NCI-H446 (cell line): ENCODE measurements at places on chromosomes 11 and 22.

GRCh38 chr22:46739094-46739870 lies 1.2 kb upstream of the CERK start:
- no peak for DNase-seq

- DNase-seq, result peak; percentile 95
Measured at GRCh38 chr11:12331239-12331874, 46.0 kb upstream of the PARVA start.

GRCh38 chr22:37497062-37497599 lies 10.9 kb upstream of the MFNG start:
- no peak for DNase-seq

DNA sequence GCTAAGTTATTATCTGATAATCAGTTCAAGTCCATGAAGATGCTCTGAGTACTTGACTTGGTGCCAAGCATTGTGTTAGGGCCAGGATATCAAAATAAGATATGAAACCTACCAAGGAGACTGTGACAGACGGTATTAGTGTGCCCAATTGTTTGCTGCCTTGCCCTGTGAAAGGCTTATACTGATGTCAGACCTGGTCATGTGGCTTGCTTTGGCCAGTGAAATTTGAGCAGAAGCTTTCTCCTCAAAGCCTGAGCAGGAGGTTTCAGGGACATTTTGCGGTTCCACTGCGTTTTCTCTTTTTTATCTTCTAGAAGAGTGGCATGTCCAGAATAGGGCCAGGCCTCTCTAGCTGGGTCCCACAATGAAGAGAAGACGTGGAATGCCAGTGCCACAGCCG lies 15.8 kb upstream of the PKNOX2 start:
- no peak for DNase-seq

- no peak for DNase-seq
Measured at GRCh38 chr22:25797498-25798290, 55.7 kb downstream of the MYO18B start.

GRCh38 chr11:44028816-44029506 lies 18.8 kb upstream of the ACCSL start:
- DNase-seq, result no peak

GRCh38 chr22:35020517-35020916 lies 45.4 kb upstream of the ISX start:
- no peak for DNase-seq

- no peak for DNase-seq
Measured at GRCh38 chr11:13841393-13841792, 121.1 kb upstream of the SPON1 start.

DNA sequence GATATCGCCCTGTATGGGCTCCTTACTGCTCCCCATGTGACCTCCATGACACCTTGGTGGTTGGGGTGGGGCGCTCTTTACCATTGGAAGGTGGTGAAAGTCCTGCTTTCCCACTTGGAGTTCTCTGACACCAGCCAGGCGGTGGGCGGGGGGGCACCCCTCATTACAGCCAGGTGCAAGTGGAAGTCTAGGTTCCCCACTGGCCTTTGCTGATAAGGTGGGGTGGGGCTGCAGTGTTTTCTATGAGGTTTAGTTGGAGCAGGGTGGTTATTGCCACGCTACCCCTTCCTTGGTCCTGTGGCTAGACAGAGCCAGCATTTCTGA lies 5.5 kb upstream of the SLC37A2 start:
- no peak for DNase-seq

- no peak for DNase-seq
Measured at GRCh38 chr11:6617315-6617781, 1.9 kb downstream of the TPP1 start.

DNA sequence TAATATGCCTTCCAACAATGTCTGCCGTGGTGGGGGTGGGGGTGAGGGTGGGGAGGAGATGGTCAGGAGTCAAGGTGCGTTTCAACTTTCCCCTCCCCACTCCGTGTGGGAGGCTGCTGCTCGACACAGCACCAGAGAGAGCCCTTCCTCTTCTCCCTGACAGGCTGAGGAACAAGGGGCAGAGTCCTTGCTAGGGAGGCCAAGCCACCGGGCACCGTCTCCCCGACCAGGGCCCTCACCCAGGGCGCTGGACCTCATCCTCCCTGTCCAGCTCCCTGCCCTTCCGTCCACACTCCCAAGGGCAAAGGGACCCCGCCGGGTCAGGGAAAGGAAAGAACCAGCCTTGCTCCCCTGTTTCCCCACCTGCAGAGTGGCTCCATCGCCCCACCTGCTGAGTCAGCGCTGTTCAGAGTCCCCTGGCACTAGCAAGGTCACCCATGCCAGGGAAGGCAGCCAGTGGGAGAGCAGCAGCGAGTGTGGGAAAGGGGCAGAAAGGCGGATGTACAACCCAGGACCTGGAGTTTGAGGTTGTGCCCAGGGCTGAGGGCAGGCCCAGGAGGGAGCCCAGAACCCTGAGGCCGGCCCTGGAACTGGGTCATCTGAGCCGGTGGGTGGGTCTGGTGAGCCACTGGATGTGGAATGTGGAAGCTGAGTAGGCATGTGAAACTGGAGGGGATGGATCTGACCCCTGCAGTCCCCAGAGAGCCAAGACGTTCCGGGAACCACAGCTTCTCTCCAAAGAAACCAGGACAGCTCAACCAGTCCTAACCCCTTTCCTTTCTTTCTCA lies 47.2 kb downstream of the BUD13 start:
- no peak for DNase-seq

DNA sequence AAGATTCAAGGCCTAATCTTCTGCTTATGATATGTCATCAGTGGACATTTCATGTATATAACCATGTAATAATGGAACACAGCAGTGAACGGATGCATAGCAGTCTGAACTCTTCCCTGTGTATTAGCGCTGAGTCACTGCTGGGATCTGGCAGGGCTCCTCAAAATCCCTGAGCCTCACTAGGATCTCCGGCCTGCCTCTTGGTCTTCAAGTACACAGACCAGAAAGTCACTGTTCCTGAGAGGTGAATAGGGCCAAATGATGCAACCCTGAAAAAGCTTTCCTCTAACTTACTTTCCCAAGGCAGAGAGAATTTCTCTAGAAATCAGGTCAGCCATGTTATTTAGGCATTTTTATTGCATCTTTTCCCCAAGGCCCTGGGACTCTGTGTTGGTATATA lies 35.0 kb downstream of the POU2AF1 start:
- DNase-seq, result peak; percentile 46

DNA sequence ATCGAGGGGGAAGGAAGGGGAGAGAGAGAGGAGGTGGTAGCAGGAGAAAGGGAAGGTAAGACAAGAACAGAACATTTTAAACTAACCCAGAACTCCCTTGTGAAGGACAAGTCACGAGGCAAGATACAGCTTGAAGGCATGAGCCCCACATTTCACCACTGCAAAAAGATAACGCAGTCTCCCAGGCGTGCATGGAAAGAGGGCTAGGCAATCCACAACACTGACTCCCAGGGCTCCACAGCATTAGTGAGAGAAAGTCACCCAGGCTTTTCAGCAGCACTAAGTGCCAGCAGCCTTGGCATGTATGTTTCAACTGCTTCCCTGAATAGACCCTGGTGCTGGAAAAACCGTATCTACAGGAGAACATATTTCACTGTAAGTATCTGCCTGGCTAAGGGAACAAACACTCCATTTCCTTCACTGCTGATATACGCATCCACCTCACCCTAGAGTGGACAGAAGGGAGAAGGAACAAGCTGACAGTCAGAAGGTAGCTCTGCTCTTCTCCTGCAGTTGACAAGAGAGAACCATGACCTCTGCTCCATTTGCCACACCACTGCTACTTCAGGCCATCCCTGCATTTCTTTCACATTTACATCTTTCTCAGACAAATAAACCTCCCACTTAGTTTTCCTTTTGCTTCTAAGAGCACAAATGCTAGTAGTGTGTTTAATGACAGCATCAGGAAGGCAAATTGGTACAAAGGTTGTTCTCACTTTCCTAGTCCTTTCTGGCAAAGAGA lies 87.9 kb downstream of the AMBRA1 start:
- DNase-seq, result no peak

DNA sequence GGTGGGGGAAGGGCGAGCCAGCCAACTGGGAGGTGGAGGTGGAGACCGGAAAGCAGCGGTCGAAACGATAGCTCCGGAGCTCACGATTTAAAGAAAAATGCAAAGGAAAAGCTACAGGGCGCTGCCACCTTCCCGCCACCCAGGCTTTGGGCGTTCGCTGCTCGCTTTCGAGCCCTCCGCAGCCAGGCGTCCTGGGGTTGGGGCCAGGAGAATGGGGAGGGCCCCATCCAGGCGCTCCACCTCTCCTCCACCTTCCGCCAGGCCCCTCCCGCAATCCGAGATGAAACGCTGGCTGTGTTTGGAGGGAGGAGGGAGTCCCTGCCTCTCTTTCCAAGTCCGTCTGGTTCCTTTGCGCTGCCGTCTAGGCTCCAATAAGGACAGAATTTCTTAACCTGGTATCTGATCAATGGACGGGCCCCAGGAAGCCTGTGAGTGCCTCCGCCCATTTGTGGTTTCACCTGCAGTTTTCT lies 483 bp upstream of the ABTB2 start:
- peak; percentile 91 for DNase-seq

DNA sequence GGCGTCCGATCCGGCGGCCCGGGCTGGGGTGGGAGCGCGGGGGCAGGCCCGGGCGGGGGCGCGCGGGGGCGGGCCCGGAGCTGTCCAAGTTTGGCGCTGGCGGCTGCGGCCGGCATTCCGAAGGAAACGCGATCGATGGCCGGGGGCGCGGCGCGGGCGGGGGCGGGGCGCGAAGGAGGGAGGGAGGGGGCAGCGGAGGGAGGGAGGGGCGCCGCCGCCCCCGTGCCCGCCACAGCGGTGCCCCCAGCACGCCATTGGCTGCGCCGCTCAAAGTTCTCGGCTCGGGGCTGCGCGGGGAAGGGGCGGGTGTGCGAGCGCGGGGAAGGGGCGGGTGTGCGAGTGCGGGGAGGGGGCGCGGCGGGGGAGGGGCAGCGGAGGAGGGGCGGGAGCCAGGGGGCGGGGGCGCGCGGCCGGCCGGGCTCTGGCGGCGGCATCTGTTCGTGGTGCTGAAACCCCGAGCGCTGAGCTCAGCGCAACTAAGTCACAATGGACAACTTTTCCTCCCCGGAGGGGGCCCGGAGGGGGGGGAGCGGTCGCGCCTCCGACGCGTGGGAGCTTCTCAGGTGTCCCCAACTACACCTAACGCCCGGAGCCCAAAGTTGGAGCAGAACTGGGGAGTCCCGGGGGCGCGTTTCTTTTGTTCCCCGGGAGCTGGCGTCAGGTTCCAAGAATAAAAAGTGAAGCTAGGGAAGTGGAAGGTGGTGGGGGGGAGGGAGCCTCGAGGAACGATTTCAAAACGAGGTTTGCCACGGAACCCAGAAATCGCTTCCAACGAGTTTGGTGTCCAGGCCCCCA lies 2.2 kb downstream of the PHF21B start:
- DNase-seq, result no peak

DNA sequence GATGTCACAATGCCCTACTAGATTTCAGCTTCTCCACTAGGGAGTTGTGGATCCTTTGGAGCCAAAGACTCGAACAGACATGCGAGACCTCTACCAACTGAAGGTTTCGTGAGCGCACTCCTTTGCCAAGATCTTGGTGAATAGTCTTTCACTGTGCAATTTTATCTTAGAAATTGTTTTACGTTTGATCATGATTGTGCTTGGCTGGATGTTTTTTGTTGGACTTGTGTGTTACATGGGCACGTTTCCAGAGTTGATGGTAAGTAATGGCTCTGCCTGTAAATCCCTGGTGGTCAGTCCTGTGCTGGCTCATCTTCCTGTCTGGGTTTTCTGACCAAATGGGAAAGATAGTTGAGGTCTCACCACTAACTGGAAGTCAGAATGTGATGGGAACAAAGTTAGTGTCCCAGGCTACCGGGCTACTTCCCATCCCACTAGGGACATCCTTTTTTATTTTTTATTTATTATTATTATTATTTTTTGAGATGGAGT lies at the start of gene MISFA:
Gene MISFA, plus strand, starts transcription at position 51 of the 492 bp plus-strand sequence. Its CDS starts 140 bp downstream, at position 191.
- DNase-seq, result no peak

GRCh38 chr11:14539982-14540421 lies 19.8 kb upstream of the PSMA1 start:
- DNase-seq, result no peak

GRCh38 chr11:134838708-134839107 lies 426.7 kb upstream of the B3GAT1 start:
- no peak for DNase-seq
